ENCODE measurements at places on chromosomes 7 and 10.

GRCh38 chr10:116157485-116157884, 115.5 kb downstream of the GFRA1 start:
- no peak for DNase-seq

DNA sequence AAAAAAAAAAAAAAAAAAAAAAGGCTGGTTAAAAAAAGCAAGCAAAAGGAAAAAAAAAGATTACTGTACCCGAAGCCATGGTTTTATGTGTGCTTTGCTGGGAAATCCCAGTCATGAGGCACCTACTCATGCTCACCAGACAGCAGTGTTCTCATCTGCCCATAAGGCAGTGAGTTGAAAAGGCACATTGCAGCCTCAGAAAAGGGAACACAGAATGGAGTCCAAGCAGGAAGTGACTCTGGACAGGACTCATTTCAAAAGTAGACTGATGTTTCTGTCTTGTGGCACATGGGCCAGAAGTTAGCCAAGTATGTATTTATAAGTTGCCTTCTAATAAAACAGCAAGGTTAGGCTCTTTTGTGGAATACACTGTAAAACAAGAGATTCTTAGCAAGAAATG, 40.2 kb downstream of the PDSS1 start:
- DNase-seq = peak; percentile 71

GRCh38 chr7:85682833-85683620, 496.2 kb upstream of the SEMA3D start:
- DNase-seq = peak; percentile 61

DNA sequence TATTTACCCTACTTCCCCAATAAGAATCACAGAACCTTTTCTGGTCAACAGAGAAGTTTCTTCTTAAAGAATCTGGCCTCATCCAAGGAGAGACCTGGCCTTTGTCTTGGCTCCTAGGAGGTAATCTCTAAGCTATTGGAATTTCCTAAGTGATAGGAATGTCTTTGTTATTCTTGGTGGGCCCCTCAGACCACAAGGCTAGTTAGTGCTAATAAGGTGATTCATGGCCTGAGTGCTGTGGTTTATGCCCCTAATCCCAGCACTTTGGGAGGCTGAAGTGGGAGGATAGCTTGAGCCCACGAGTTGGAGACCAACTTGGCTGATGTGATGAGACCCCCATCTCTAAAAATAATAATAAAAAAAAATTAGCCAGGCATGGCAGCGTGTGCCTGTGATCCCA, 60.0 kb upstream of the CYP2C18 start:
- no peak for DNase-seq

- no peak for DNase-seq
These were observed 188.2 kb downstream of the KIF20B start for GRCh38 chr10:89889606-89890005.

- no peak for DNase-seq
These were observed 321.9 kb upstream of the NPVF start for GRCh38 chr7:25550149-25550548.

GRCh38 chr10:14565199-14565598, 209.5 kb downstream of the FAM107B start:
- no peak for DNase-seq

- no peak for DNase-seq
These were observed 32.4 kb downstream of the ANXA11 start for GRCh38 chr10:80172896-80173295.

- DNase-seq = no peak
These were observed 12.7 kb downstream of the FZD1 start for GRCh38 chr7:91276909-91277308.

DNA sequence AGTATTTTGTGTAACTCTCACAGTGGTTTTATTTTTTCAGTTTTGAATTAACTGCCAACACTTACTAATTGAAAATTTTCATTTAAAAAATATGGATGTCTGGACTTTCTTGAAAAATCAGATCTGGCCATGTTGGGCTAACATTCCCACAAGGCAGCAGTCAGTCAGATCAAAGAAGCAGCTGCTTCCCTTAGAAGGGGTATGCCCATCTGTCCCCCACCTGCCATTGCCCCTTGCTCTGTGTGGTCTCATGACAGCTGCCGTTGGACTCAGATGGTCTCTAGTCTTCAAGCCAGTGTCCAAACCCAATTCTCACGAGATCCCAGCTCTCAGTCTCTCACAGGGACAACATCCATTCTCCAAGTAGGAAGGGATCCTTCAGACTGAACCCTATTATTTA, 212.1 kb upstream of the GHITM start:
- no peak for DNase-seq

DNA sequence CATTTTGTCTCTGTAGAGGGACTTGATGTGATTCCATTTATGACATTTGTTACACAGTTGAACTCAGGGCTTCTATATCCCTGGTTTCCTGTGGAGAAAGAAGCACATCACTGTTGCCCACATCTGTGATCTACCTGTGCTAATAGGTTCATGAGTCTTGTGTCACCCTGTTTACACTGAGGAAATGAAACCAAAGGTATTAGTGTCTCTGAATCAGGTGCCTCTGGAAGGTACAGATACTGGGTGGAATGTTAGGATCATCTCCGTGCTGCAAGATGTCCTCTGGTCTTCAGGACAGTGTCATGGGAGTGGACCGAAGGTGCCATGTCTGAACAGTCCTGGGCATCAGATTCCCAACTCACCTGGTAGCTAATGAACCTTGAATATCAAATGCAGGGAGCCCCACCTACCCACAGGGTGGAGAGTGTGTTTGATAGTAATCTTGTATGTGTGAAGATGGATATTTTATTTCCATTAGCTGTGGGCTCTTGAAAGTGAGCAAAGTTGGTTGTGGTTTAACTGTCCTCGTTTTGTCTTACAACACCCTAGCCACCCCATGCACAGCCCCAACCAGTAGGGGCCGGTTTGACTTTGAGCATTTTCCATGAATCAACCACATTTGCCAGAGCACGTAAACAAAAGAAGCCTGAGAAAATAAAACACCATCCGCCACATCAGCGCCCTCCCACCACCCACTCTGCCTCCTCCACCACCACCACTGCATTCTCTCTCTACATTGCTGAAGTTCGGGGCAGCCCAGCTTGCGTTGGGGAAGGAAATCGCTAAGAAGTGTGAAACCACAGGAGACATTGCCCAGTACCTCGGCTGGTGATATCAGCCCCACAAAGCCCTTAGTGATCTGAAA, 40.7 kb downstream of the TARP start:
- no peak for DNase-seq

GRCh38 chr7:128951296-128951695, 13.6 kb downstream of the IRF5 start:
- no peak for DNase-seq

- DNase-seq = no peak
These were observed 111.5 kb downstream of the PRPF18 start for GRCh38 chr10:13698217-13698616.

- DNase-seq = no peak
These were observed 900.1 kb downstream of the TYW1 start for GRCh38 chr7:67896721-67897120.

DNA sequence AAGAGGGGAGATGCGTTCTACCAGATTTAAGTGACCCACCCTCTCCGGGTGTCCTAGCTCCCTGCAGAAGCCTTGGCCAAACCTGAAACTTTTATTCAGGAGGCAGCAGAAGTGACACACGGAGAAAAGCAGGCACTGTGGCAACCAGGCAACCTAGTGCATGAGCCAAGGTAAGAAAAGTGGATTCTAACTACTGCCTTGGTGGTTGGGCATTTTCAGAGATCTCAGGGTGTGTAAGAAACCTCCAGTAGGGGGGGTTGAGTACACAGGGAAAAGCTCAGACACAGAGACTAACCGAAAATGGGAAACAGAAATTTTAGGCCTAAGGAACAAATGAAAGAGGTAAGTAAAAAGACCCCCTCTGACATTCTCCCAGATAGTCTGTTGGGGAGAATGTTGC, 645.7 kb downstream of the ANKRD7 start:
- DNase-seq = no peak

DNA sequence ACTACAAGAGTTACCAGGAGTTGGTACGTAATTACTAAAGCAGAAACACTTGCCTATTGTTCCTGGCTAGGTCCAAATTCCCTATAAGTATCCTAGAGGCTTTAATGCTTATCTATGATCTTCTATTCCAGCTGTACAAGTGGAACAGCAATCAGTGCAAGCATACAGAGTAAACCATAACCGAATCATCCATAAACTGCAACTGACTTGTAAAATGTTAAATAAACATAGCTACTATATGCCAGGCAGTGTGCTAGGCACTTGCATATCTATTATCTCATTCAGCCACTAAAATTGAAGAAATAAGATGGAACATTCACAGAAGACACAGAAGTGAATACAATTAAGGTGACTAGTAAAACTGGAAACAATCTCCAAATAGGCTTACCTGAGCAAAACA, 55.7 kb downstream of the IRF5 start:
- no peak for DNase-seq

GRCh38 chr10:29600067-29600466, 34.7 kb downstream of the SVIL start:
- peak; percentile 65 for DNase-seq

DNA sequence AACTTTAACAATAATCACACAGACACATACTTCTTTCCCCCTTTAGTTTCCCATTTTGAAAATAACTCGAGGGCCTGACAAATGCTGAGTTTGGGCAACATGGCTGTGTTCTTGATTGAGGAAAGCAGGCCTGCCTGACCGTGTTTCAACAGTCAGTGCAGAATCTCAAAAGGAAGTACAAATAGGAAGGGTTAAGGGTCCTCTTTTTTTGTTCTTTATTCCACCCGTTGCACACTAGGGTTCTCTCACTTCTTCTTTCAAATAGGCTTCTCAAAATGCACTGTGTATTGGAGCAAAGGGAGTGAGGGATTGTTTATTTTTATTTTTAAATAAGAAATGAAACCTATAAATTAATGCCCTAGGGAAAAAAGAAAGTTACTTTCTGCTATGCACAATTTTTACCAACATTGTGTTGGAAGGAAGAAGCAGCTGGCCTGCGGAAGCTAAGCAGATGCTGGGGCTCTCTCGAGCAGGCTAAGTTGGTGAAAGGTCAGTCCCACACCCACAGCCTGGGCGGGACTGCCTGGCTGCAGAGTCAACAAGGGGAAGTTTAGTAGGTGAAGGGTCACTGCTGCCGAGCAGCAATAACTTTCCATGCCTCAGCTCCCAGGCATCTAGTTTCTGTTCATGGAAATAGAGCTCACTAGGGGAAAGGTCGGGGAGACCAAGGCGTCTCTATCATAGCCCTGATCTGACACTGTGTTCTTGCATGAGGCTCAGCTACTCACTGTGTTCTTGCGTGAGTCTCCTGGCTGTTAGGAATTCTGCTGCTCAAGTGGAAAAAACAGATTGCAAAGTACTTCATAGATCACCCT, 12.2 kb upstream of the PDK4 start:
- peak; percentile 96 for DNase-seq

DNA sequence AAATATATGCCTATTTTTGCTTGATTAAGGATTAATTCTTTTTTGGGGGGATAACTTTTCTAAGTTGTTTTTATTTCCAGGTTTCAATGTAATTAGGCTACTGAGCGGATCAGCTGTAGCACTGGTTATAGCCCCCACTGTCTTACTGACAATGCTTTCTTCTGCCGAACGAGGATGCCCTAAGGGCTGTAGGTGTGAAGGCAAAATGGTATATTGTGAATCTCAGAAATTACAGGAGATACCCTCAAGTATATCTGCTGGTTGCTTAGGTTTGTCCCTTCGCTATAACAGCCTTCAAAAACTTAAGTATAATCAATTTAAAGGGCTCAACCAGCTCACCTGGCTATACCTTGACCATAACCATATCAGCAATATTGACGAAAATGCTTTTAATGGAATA, 1.0 kb downstream of the LRRTM3 start:
- DNase-seq = no peak

DNA sequence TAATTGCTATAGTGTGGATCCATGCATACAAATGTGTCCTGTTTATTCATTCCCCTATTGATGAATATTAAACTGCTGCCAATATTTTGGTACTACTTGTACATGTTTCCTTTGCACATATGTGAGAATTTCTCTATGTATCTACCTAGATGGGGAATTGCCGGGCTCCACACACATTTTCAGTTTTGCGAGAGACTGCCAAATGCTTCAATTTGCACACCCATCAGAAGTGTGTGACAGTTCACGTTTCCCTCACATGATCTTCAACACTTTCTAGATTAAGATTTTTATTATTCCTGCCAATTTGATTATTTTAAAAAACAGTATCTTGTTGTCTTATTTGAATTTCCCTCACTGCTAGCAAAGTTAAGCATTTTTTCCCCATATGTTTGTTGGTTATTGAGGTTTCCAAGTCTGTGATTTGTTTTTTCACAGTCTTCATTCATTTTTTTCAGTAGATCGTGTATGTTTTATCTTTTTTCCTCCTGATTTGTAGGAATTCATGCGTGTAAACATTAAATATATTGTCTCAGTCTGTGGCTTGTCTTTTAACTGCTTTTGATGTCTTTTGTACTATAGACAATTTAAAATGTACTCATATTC, 2.4 kb upstream of the KLF14 start:
- DNase-seq = no peak

- DNase-seq = no peak
These were observed 106.4 kb upstream of the TCF7L2 start for GRCh38 chr10:112843623-112844022.

DNA sequence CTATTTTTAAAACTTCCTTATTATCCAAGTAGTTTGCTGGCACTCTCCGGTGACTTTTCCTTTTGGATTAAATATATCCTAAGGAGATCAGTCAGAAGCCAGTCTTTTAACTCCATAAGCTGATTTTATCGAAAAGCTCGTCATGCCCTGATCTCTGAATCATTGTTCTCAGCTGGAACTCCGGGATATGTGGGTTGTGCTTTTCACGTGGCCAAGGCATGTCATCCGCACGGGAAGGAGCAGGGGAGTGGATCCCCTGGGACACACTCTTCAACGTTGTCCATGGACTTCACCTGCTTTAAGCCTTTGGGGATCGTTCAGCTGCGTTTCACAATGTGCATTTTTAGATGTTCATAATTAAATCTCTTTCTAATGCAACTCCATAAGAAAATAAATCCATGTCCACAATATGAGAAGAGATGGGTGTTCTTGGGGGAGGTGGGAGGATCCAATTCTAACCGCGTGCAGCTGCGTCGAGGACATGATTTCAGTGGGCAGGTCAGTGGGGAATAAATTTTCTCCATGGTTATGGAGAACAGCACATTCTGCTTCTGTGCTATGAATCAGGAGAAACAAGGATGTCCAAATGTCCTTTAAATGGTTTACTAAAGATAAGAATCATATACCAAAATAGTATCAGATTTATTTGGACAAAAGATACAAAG, 229.5 kb upstream of the ADARB2 start:
- no peak for DNase-seq

GRCh38 chr7:39741942-39742623, 118.7 kb downstream of the RALA start:
- DNase-seq = peak; percentile 32

DNA sequence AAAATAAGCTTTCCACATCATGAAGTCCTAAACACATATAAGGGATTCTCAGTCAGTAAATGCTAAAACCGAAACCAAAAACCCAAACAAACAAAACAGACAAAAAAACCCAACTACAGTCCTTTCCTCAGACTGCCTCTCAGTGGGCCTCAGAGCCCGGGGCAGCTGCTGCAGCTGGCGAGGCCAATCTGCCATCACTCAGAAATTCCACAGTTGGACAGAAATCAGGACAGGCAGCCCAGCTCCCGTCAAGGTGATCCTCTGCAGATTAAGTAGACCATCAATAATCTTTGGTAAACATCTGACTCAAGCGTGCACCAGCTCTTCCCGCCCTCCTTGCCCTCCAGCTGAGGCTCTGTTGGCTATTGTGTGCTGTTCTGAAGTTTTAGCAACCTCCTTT, 142.2 kb downstream of the ATXN7L1 start:
- no peak for DNase-seq
